ENCODE measurements at places on chromosomes 16 and 17.
A peak's percentile ranks its signal among the peaks of the same experiment; 100 is the strongest.

DNA sequence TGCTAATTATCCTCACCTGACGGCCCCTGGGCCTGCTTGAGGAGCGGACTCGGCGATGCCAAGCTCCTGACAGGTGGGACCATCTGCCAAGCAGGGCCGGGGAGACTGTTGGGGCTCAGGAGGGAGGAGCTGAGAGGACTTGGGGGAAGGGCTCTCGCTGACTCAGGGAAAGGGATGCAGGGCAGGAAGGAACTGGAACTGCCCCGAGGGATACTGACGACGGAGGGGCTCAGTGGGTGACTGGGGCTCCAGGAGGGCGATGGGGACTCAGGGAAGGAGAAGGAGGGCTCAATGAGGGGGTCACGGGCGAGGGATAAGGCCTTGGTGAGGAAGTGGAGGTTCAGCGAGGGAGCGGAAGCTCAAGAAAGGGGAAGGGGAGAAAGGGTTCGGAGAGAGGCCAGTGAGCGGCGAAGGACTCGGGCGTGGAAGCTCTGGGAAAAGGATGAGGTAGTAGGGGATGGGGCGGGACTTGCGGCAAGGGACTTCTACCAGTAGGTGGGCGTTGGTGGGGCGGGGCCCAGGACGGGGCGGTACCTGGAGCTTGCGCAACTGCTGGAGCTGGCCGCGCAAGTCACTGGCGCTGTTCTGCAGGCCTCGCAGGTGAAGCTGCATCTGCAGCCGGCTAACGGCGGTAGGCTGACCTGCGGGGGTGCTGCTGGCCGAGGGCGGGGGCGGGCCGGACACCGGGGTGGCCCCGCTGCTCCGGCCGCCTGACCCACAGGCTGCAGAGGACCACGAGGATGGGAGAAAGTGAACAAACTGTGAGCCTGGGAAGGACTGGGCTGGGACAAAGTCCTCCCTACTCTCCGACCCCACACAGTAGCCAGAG is 46.5 kb downstream of the SRCIN1 start:
- DNase-seq, result peak; percentile 47

GRCh38 chr17:57724026-57724728 is 20.9 kb downstream of the CCDC182 start:
- DNase-seq, result no peak

- DNase-seq, result no peak
Observed at GRCh38 chr17:1648173-1648962, 1.3 kb downstream of the RILP start.

DNA sequence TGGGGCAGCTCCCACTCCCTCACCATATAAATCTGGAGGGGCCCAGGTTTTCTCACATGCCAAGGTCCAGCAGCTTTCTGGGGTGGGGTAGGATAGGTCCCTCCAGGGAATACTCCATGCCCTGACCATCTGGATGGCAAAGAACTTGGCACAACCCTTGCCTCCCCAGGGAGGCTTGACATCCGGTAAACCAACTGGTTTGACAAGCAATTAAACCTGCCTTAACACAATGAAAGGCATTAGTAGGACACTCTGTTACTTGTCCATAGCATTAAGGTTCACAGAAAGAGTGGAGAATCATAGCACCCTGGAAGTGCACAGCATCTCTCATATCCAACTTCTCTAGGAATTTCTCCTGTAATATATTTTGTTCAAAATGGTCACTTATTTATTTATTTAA is 63.9 kb upstream of the MAF start:
- DNase-seq, result no peak

- no peak for DNase-seq
Observed at GRCh38 chr16:81167851-81168250, 70.6 kb upstream of the BCO1 start.

Data from SIG-M5 (cell line).